Activated naive CD4-positive, alpha-beta T cell treated with Interleukin-2 at 50 U/mL for 16 hours (primary cell): ENCODE measurements at places on chromosomes 4 and X.

GRCh38 chr4:86825511-86825910 lies 23.7 kb downstream of the SLC10A6 start:
- DNase-seq: no peak

GRCh38 chr4:132003593-132003992 lies 1145.5 kb upstream of the PCDH10 start:
- no peak for DNase-seq

- no peak for DNase-seq
Measured at GRCh38 chr4:98469771-98470170, 188.6 kb downstream of the TSPAN5 start.

- no peak for DNase-seq
Measured at GRCh38 chr4:164617426-164617825, 136.5 kb upstream of the SMIM31 start.

DNA sequence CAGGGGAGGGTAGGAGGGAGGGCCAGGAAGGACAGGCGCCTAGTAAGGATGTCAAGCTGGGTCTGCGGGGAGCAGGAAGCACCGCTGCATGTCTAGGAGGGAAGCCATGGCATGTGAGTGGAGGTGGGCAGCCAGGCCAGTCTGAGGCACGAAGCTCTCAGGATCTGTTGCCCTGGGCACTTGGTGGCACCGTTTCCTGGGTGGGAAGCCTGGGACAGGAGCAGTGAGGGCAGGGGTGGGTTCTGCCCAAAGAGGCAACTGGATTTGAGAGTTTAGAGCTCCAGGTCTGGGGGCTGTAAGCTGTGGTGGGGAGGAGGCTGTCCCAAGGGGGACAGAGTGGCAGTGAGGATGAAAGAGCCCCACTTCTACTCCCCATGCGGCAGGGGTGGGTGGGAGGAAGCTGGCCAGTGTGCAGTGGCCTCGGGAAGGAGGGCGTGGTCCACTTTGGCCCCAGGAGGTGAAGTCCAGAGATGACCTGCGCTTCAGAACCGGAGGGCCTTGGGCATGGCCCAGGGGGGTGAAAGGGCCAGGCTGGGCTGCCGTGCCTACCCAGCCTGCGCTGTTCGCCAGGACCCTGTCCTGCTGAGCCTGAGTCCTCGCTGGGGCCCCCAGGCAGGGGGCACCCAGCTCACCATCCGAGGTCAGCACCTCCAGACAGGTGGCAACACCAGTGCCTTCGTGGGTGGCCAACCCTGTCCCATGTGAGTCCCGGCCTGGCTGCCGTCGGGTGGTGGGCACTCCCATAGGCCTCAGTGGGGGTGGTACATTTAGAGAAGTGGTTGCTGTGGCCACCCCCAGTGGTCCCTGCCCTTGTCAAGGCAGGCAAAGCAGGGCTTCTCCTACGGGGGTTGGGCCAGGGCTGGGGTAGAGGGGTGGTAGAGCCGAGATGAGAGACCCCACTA lies 8.3 kb upstream of the SRPK3 start:
- DNase-seq: no peak

- no peak for DNase-seq
Measured at GRCh38 chr4:143667461-143667860, 33.0 kb downstream of the FREM3 start.

- DNase-seq: no peak
Measured at GRCh38 chr4:7844594-7844991, 95.1 kb downstream of the AFAP1 start.

DNA sequence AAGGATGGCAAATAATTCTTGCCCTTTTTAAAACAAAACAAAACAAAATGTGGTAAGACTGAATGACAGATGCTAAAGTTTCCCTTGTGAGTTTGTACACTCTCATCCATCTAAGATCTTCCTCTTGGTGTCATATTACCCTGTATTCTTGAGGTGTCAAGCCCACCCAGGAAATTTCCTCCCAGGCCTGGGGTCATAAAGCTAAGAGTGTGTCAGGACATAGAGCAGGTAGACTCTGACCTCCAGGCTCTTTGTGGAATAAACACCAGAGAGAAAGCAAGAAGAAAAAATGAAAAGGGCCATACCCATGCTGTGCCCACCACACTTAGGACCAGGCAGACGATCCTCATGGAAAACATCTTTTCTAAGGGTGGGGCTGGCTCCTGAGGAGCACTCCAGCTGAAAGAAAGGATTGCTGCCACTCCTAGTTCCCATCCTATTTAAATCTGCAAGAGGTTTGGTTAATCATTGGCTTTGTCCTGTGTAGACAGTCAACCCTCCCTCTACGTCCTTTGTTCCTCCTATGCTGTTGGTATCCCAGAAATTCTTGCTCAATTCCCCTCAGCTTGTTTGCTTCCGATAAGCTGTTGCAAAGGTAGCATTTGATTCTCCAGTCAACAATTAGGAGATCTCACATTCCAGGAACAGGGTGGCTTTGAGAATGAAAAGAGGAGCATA lies at the start of gene FGA:
Gene FGA (minus strand): TSS at position 414 of the 678 bp plus-strand sequence. CDS start 55 bp downstream, at position 359.
- no peak for DNase-seq

DNA sequence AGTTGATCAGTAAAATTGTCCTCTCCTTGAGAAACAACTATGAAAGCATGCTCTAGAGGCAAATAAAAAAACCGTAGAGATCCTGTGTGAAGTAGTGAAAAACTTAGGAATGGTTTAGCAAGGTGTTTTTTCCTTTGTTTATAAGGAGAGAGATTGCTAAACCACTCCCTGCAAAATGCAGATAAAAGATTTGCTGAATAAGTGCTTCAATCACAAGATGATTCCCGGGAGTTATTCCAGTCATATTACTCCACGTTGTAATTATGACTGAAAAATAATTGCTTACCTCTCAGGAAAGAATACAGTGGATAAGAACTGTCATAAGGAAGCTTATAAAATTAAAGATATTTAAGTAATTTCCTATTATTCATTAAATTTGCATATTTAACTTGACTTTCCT lies 2.8 kb downstream of the GK start:
- DNase-seq: no peak

GRCh38 chrX:53714580-53715345 lies 28.2 kb upstream of the HUWE1 start:
- DNase-seq: peak; percentile 64

DNA sequence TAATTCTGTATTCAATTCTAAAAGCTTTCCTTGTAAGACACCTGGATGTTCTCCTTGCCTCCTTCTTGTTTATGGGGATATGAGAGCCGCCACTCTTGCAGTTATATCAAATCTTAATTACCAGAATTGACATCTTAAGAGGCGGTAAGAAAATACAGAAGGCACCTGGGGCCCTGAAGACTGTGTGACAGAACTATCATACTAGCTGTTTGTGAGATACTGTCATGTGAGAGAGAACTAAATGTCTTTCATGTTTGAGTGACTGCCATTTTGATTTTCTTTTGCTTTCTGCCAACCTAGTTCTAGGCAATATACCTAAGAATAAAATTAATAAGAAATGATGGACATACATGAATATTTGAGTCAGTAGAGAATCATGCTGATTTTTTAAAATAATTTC lies 340.2 kb upstream of the SMIM31 start:
- no peak for DNase-seq
